ENCODE measurements at places on chromosomes 4 and X. TPM values are rescaled to one million over a fixed set of nuclear protein-coding genes. Genes with fewer than 3 reads are reported as not detected.

The STARD8 gene
- 25.3 TPM for polyA plus RNA-seq

The TCP11X2 gene
- not detected for polyA plus RNA-seq

DNA sequence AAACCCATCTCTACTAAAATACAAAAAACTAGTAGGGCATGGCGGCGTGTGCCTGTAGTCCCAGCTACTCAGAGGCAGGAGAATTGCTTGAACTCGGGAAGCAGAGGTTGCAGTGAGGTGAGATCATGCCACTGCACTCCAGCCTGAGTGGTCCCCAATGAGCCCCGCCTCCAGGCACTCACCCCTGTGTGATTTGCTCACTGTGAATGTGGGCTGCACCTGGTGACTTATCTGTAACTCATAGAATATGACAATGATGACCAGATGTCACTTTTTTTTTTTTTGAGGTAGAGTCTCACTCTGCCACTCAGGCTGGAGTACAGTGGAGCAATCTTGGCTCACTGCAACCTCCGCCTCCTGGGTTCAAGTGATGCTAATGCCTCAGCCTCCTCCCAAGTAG is 49.0 kb upstream of the HOPX start:
- DNase-seq: no peak

- DNase-seq: no peak
These were observed 20.8 kb downstream of the ARHGEF6 start for GRCh38 chrX:136759968-136760367.

- DNase-seq: no peak
These were observed at the start of gene MAGEA11 for GRCh38 chrX:149711545-149712236. Gene MAGEA11, plus strand, starts transcription at chrX:149712060. Its CDS starts 1,100 bp downstream, at chrX:149713160.

- no peak for DNase-seq
These were observed 69.5 kb downstream of the PLAC1 start for GRCh38 chrX:134588806-134589205.

DNA sequence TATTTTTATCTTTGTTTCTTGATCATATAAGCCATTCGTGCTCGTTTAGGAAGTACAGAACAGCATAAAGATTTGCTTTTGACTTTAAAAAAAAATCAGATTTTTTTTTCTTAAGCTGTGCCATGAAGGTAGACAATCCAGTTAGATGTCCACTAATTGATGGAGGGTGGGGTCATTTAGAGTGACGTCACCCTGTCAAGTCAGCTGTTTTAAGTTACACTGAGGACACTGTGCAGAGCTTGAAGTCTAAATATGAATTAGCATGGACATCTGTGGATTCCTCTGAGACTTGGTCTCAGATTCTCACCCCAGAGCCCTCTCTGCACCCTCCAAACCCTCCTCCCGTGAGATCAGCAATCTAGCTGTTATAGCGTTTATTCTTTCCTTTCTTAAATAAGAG is 63.9 kb downstream of the ENPP6 start:
- no peak for DNase-seq

- DNase-seq: no peak
These were observed 1.5 kb downstream of the HPRT1 start for GRCh38 chrX:134461437-134461836.

- DNase-seq: no peak
These were observed 150.1 kb downstream of the DIPK2B start for GRCh38 chrX:45050558-45050957.

DNA sequence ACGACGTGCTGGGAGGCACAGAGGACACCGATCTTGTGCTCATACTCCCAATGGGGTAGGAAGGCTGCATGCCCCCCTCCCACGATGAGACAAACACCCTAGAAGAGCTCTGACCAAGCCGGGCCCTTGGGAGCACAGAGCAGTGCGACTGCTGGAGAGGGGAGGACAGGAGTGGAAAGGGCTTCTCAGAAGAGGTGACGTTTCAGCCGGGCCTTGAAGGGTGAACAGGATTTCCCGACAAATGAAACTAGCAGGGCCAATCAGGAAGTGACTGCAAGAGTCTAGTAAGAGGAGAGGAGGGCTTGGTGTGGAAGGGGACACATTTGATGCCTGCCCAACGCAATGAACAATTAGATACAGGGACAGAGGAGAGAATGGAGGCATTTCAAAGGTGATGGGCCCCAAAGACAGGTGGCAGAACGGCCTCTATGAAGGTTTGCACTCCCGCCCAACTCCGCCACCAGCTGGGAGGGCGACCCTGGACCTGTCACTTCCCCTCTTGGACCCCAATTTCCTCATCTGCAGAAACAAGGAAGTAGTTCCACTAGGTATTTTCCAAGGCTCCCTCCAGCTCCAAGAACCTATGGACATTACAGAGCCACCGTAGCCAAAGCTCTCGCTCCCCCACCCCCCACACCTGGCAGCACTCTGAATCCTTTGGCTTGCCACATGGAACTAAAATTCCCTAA is 3.9 kb downstream of the HCFC1 start:
- no peak for DNase-seq

- no peak for DNase-seq
These were observed 118.1 kb upstream of the EMCN start for GRCh38 chr4:100635899-100636298.

DNA sequence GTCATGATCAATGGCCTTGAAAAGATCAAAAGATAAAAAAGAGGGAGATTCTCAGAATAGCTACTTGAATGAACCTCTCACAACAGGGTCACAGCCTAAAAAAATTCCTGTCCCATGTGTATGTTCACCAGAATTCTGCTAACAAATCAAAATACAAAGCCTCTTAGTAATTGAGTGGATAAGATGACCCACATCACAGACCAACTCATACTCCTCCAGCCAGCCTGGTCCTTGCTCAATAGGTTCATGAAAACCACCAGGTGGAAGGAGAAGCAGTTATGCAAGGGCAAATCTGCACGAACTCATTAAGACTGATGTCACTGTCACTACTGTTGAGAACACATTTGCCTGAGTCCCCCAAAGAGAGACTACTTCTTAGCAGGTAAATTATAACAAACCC is 21.5 kb downstream of the WDFY3 start:
- DNase-seq: no peak
